Lung (tissue), 17 donors: ENCODE measurements at places on chromosomes 11 and 22. TPM values are rescaled to one million over a fixed set of nuclear protein-coding genes. Genes with fewer than 3 reads are reported as not detected.

GLYATL1 gene
- polyA plus RNA-seq: 0.05 TPM

SHANK2 gene
- 9.0 TPM for polyA plus RNA-seq

GLYATL2 gene
- polyA plus RNA-seq: 0.09 TPM

MOV10L1 gene
- polyA plus RNA-seq: 0.53 TPM

EXPH5 gene
- polyA plus RNA-seq: 5.2 TPM

BTBD10 gene
- polyA plus RNA-seq: 9.9 TPM

NPAS4 gene
- 0.14 TPM for polyA plus RNA-seq

KCTD14 gene
- polyA plus RNA-seq: 14.8 TPM

BRSK2 gene
- polyA plus RNA-seq: 0.35 TPM

RNF215 gene
- polyA plus RNA-seq: 8.9 TPM

NEFH gene
- 0.22 TPM for polyA plus RNA-seq

NAALAD2 gene
- 0.14 TPM for polyA plus RNA-seq

HEPN1 gene
- not detected for polyA plus RNA-seq

SYCE3 gene
- 1.7 TPM for polyA plus RNA-seq

ABCG4 gene
- 0.10 TPM for polyA plus RNA-seq

EPS8L2 gene
- 35.6 TPM for polyA plus RNA-seq

WT1 gene
- 0.07 TPM for polyA plus RNA-seq

OR52I2 gene
- polyA plus RNA-seq: not detected

FBLN1 gene
- polyA plus RNA-seq: 82.7 TPM

CELSR1 gene
- 29.3 TPM for polyA plus RNA-seq

PRMT3 gene
- polyA plus RNA-seq: 8.2 TPM

GLYAT gene
- not detected for polyA plus RNA-seq

DEFB131B gene
- polyA plus RNA-seq: not detected

TSGA10IP gene
- 0.07 TPM for polyA plus RNA-seq
